Stimulated activated CD4-positive, alpha-beta T cell treated with anti-CD3 and anti-CD28 coated beads, TNF-alpha, amount 100 ng/mL, for 1 hour (primary cell): ENCODE measurements at places on chromosomes 1 and 21.

GRCh38 chr1:211352985-211353515, 26.4 kb downstream of the TRAF5 start:
- DNase-seq = peak; percentile 43

GRCh38 chr1:17251701-17252376, 2.9 kb downstream of the PADI3 start:
- DNase-seq = no peak

- no peak for DNase-seq
Measured at GRCh38 chr1:46529031-46529630, 22.3 kb downstream of the KNCN start.

- no peak for DNase-seq
Measured at GRCh38 chr1:222530852-222531251, 17.1 kb downstream of the HHIPL2 start.

GRCh38 chr1:153465811-153466636, 5.6 kb upstream of the S100A7 start:
- DNase-seq = peak; percentile 7

DNA sequence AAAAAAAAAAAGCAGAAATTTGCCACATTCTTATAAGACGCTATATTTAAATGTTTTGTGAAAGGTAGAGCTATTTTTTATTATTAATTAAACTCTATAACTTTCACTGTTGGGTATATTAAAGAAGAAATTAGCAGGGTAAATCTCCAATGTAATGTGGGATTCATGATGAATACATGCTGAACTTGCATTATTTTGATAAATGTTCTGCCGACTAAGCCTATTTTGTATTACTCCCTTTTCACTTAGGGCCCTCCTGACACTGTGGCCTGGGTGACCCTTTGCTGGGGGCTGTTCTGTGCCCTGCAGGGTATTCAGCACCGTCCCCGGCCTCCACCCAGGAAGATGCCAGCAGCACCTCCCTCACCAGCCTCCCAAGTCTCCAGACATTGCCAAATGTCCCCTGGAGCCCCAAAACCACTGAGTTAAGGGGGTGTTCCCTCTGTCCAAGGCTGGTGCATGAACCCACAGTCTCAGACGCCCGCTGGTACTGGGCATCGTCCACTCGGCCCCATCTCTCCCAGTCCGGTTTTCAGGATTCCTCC, 22.5 kb downstream of the RSPH1 start:
- no peak for DNase-seq
